ENCODE measurements at places on chromosomes 2 and 18.

GRCh38 chr2:64354857-64355680 is 98.9 kb upstream of the LGALSL start:
- no peak for DNase-seq

DNA sequence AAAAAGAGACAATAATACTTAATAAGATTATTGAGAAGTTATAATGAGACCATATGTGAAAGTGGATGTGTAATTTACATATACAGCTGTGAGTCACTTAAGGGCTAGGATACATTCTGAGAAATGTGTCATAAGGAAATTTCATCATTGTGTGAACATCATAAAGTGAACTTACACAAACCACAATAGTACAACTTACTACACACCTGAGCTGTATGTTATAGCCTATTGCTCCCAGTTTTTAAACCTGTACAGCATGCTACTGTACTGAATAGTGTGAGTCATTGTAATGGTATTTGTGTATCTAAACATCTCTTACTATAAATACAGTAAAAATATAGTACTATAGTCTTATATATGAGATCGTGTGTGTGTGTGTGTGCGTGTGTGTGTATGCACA is 1420.3 kb upstream of the PIK3C3 start:
- DNase-seq, result no peak

DNA sequence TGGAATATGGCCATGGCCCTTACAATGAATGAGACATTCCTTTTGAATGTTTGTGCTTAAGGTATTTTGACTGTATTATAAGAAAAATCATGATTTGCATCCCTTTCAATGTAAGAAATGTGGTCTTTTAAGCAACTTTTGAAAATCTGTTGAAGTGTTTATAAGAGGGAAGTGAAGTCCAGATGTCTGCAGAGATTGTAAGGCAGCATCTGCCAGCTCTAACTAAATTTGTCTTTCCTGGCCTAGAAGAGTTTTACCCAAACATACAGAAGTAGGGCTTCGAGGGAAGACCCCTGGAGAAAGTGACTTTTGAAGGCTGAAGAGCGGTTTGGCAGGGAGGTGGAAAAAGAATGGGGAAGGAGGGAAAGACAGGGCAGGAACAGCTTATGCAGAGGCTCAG is 12.2 kb downstream of the EML6 start:
- DNase-seq, result no peak

DNA sequence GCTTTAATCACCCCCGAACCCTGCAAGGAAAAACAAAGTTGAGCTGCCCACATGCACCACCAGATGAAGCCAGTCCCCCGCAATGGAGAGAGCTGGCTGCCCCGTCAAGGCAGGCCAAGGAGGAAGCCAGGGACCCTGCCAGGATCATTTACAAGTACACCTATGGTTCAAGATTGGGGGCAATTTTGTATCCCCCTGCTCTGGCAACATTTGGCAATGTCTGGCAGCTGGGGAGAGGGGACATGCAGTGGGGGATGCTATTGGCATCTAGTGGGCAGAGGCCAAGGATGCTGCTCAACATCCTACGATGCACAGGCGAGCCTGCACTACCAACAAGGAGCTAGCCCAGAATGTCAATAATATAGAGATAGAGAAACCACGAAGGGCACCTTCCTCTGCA is 1.9 kb downstream of the ACTR1B start:
- DNase-seq, result no peak

All from ureter (tissue), 1 donor.